ENCODE measurements at places on chromosomes 2 and 18.
A peak's percentile ranks its signal among the peaks of the same experiment; 100 is the strongest.

DNA sequence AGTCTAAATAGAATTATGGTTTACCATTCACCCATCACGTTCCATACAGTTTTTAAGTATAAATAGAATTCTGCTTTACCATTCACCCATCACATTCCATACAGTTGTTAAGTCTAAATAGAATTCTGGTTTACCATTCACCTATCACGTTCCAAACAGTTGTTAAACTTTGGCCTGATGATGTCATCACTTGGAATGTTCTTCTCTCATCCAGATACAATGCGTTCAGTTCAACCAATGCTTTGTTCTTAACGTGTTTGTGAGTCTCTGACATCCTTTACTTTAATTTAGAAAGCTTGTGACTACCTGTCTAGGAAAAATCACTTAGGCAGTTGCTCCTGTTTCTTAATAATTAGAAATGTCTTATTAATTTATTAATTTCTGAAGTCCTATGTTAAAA is 236.3 kb upstream of the RASGRP3 start:
- DNase-seq: no peak

- no peak for DNase-seq
These were observed 80.4 kb downstream of the TNS1 start for GRCh38 chr2:217922101-217923006.

- DNase-seq: no peak
These were observed 172.9 kb upstream of the SIX3 start for GRCh38 chr2:44768438-44769236.

GRCh38 chr2:237258116-237258515 is 155.8 kb downstream of the COL6A3 start:
- DNase-seq: no peak

DNA sequence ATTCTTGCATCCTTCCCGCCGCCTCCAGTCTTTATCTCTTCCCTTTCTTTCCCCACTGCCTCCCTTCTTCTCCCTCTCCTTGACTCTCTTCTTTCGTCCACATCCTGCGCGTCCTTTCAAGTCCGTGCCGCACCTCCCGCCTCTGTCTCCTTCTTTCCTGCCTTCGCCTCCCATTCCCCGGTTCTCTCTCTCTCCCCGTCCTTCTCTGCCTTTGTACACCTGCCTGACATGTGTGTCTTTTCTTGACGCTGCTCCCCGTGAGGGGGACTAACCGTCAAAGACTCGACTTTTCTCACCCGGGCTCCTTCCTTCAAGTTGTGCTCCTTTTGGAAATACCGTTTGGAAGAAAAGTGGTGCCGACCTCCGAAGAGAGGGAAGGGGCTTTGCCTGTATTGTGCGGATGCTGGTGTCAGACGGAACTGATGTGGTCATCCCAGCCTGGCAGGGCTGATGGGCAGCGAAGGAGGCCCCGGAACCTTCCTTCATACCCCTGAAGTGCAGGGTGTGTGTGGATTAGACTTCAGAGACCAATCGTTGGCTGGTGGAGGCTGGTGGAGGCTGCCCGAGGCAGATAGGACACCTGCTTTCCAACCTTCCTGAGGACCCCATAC is 879 bp downstream of the TMEM178A start:
- no peak for DNase-seq

DNA sequence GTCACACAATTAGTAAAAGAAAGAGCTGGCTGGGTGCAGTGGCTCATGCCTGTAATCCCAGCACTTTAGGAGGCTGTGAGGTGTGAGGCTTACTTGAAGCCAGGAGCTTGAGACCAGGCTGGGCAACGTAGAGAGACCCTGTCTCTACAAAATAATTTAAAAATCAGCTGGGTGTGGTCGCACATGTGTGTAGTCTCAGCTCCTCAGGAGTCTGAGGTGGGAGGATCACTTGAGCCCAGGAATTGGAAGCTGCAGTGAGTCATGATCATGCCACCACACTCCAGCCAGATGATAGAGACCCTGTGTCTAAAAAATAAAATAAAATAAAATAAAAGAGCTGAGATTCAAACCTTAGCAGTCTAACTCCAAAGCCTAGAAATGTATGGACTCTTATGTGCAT is 39.0 kb upstream of the NEDD4L start:
- no peak for DNase-seq

- no peak for DNase-seq
These were observed 3.0 kb upstream of the TGFA start for GRCh38 chr2:70556608-70557007.

- no peak for DNase-seq
These were observed 265.4 kb upstream of the SPOPL start for GRCh38 chr2:138236142-138236541.

DNA sequence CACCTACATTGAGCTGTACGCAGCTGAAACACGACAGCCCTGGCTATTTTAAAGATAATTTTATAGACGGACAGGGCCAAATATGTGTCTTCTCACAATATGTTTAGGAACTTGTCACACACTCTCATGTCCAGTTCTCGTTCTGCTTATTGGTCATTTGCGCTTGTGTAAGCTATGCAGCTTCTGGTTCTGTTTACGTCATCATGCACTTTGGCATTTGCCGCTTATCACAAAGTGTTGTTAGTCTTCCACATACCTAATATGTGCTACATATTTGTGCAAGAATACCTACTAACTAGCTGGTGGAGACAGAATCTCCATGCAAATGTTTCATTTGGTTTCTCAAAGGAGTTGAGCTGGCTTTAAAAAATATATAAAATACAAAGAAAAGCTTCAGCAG is 7.5 kb upstream of the ZNF516 start:
- DNase-seq: no peak

DNA sequence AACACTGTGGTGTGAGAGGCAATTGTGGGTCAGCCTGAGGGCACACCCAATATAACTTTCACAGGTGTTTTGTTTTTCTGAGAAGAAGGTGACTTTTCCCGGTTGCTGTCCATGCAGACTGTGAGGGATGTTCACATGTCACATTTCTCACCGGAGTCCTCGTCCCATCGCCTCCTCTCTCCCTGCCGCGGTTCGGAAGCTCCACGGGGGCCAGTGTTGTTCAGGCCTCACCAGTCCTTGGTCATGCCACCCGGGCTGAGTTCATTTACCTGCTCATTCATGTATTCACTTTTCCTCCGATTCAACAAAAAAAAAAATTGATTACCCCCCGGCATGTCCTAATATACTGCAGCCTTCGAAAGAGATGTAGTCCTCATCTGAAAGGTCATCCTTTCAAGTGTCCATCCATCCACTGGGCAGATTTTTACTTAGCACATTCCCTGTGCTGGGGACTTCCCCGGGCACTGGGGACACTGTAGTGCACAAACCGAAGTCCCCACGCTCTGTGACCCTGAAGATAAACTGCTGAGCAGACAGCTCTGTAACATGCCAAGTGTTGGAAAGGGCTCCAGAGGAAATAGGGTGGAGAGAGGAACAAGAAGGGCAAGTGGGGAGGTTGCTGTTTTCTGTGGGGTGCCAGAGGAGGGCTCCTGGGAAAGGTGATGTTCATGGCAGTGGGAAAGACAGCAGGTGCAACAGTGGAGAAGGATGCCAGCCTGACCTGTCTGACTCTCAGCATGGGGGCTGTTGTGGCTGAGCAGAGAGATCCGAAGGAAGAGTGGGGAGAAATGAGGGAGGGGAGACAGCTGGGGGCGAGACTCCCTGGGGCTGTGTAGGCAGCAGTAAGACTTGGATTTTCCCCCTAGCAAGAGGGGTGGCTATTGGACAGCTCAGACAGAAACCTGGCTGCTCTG is 22.4 kb downstream of the LRRFIP1 start:
- no peak for DNase-seq

- DNase-seq: no peak
These were observed 67.7 kb downstream of the MCFD2 start for GRCh38 chr2:46847726-46848412.

- no peak for DNase-seq
These were observed 103.3 kb upstream of the RBBP8 start for GRCh38 chr18:22829781-22830180.

DNA sequence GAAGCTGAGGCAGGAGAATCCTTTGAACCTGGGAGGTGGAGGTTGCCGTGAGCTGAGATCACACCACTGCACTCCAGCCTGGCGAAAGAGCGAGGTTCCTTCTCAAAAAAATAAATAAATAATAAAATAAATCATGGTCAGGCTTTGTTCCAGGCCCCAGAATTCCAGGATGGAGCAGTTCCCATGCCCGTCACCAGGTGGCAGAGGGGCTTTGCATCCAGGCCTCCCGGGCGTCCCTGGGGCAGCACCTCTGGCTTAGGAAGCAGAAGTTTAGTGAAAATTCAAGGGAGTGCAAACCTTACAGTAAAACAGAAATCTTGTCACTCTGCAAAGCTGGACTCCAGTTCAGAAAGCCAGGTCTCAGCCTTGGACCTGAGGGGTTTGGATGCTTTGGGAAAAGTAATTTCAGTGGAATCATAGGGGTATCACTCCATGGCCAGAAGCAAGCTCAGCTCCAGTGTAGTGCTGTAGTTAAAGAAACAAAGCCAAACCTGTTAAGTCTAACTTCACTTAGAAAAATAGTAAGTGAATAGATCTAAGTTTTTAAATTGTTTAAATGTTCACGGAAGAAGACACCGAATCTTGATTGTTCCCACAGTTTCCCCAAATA is 512.7 kb downstream of the CMPK2 start:
- no peak for DNase-seq

DNA sequence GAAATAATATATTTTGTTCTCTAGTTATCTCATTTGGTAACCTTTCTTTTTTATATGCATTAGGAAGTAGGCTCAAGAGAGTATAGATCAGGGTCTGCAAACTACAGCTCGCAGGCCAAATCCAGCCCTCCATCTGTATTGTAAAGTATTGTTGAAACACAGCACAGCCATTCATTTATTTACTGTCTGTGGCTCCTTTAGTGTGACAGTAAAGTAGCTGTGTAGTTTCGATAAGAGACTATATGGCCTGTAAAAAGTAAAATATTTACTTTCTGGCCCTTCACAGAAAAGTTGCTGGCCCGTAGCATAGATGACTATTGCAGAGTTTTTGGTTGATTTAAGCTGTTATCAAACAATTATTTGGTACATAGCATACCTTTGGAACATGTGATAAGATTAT is 67.6 kb downstream of the MIB1 start:
- DNase-seq: no peak

DNA sequence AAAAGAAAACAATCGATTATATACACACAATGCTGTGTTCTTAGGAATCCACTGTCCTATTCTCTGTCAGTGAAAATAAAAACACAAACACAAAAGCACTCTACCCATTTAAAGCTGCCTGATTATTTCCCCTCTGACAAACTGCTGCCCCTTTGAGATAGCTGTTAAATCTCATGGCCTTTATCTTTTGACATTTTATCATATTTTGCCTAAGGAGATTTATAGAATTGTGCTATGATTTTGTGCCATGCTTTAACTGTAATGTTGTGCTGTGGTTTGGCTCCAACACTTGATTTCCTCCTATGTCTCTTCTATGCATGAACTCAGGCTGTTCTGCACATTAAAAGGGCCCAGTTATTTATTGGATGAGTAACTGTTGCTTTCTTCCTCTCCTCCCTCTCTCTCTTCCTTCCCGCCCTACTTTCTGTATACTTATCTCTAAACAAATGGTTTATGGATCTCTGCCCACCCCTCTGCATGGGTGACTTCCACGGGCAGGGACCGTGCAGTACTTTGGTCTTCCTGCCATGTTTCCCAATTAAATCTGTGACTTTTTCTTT is 1096.6 kb downstream of the TSN start:
- DNase-seq: no peak

GRCh38 chr2:88139203-88139702 is 11.4 kb upstream of the FABP1 start:
- no peak for DNase-seq

DNA sequence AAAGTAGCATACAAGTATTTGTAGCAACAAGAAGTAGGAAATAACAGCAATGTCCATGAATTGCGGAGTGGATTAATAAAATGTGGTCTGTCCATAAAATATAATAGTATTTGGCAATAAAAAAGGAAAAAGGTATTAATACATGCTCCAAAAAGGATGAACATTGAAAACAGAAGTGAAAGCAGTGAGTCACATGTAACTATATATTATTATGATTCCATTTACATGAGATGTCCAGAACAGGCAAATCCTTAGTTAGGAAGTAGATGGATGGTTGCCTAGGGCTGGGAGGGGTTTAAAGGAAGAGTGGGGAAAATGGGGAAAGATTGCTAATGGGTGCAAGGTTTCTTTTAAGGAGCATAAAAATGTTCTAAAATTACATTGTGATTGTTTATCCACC is 44.5 kb downstream of the CCDC74A start:
- DNase-seq: no peak

GRCh38 chr2:159009940-159010339 is 41.5 kb downstream of the TANC1 start:
- DNase-seq: no peak

- DNase-seq: peak; percentile 28
These were observed 111.6 kb upstream of the DNMT3A start for GRCh38 chr2:25453199-25453905.

DNA sequence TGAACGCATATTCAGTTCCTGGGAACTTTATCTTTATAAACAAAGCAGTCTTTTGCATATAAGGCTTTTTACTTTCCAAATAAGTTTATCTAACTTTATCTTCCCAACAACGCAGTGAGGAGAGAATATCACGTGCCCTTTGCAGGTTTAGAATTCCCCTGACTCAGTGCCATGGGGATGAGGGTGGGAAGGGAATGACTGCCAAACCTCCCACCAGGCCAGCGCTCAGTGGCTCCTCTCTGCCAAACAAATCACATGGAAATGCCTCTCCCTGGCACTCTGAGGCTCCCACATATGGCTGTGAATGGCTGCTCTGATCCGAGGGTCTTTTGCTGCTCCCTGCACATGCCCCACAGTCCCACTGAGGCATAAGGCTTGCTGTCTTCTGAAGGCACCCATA is 158.3 kb downstream of the DNAH6 start:
- no peak for DNase-seq

GRCh38 chr2:176193048-176193447 is 4.6 kb downstream of the HOXD1 start:
- DNase-seq: no peak

- no peak for DNase-seq
These were observed 7.4 kb downstream of the CNNM4 start for GRCh38 chr2:96768083-96768561.

GRCh38 chr2:210557721-210558120 is 1.3 kb downstream of the CPS1 start:
- no peak for DNase-seq

DNA sequence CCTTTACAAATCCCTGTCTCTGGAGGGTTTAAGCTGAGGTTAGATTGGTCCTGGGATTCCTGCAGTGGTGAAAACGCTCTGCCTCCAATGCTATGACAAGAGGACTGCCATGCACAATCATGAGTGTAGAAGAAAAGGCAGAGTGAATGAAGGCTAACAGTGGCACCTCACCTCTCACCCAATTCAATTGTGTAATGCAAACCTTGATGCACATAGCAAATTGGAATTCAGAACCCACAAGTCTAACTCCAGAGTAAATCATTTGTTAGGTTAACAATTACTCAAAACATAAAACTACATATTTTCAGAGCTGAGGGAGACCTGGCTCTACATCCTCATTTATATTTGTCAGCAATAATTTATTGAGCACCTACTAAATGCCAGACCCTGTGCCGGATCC is 1.8 kb downstream of the TGFBRAP1 start:
- DNase-seq: no peak

- no peak for DNase-seq
These were observed 733.3 kb downstream of the SUCLG1 start for GRCh38 chr2:83725735-83726134.

All from activated CD4-positive, alpha-beta T cell treated with anti-CD3 and anti-CD28 coated beads for 24 hours (primary cell).